ENCODE measurements at places on chromosomes 3 and 15.

DNA sequence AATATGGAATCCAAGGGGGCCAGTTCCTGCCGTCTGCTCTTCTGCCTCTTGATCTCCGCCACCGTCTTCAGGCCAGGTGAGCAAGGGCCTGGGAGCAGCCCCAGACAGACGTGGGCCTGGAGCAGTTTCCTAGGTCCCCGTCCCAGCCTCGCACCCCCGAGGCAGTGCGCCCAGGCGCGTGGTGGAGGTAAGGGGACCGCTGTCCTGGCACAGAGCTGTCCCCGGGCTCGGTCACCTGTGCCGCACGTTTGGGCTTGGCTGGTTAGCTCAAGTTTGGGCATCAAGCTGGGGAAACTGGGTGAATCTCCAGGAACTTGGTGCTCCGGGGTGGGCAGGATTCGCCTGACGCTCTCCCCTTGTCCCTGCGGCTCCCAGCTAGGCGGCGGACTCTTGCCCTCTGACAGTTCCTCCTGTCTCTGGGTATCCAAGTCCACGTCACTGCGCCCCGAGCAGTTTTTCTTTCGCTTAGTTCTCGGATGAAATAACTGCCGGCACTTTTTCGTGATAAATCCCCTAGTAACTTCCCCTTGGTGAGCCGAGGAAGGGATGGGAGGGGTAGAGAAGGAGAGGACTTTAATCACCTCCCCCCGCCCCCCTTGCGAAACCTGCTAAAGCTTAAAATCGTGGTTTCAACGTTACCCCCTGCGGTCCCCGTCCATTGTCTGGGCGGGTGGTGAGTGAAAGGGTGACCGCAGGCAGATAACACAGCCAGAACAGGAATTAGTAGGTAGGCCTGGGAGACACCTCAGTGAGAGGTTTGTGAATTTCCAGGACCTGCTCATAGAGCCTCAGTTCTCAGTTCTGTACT lies 901 bp downstream of the ALCAM start:
- no peak for DNase-seq

DNA sequence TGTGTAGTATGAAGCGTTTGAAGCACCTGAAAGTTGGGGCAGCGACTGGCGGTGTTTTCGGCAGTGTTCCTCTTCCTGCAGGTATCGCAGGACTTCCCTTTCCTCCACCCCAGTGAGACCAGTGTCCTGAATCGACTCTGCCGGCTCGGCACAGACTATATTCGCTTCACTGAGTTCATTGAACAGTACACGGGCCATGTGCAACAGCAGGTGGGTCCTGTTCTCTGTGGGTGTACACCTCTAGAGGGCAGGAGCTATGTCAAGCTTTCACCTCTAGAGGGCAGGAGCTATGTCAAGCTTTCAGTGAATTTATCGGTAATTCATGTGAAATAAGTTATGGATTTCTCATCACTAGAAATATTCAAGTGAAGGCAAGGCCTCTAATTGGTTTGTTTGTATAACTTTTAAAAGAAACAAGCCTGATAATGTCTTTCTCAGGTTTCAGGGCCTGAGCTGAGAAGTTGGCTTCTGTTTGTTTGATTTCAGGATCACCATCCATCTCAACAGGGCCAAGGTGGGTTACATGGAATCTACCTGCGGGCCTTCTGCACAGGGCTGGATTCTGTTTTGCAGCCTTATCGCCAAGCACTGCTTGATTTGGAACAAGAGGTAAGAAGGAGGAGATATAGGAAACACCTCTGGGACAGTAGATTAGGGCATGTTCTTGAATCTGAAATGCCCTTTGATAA lies 5.3 kb downstream of the TUBGCP4 start:
- DNase-seq = peak; percentile 7

DNA sequence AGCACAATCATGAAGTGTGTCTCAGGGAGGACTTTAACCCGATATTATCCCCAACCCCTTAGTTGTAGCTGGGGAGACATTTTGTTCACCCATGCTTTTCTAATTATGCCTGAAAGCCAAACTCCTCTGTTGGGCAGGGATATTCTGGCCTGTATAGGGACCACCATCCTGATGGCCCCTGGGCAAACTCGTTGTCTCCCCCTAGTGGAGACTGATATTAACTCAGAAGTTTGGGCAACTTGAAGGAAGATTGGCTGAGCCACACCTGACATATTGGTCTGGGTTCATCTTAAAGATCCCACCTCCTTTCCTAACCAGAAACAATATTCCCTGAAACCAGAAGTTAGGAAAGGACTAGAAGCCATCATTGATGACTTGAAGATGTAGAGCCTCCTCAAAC lies 42.3 kb downstream of the TM4SF18 start:
- no peak for DNase-seq

DNA sequence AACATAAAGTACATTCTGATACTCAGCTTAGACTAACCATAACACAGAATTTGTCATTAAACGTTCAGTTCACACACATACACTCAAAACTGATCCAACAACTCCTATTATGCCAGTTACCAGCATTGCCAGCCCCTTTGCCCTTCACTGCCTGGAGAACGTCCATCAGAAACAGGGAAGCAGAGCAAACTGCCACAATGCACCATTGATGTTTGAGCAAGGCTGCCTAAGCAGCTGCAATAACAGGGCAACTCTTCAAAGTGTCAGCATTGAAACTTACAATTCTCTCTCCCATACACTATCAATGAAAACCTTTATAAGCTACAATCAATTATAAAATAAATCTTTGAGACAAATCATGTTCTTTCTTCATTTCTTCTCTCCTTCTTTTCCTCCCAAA lies 85.1 kb downstream of the ZBTB20 start:
- DNase-seq = no peak

DNA sequence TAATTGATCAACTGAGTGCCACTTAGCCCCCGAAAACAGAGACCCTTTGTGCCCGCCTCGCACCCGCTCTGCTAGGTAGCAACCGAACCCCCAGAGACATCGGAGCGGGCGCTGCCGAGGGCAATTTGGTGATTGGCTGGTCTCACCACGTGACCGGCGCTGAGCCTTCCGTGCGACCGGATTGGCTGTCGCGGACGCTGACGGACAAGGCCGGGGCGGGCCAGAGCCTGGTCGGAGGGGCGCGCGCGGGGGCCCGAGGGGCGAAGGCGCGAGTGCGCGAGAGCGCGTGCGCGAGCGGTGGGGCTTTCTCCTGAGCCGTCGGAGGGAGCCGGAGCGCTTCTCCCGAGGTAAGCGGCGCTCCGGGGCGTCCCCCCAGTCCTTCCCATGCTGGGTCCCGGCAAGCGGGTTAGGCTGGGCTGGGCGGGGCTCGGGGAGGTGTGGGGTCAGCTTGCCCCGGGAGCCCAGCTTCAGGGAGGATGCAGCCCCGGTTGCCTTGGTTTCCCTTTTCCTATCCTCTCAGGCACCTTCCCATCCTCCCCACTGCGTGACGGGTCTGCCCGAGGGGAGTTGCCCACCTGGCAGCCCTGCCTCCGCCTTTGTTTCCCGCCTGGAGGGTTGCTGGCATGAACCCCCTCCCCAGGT lies at the start of gene TMEM108:
Gene TMEM108 (plus strand): TSS at position 303 of the 642 bp plus-strand sequence.
- peak; percentile 97 for DNase-seq

- no peak for DNase-seq
Measured at GRCh38 chr15:45720183-45720582, 85.4 kb downstream of the SQOR start.

DNA sequence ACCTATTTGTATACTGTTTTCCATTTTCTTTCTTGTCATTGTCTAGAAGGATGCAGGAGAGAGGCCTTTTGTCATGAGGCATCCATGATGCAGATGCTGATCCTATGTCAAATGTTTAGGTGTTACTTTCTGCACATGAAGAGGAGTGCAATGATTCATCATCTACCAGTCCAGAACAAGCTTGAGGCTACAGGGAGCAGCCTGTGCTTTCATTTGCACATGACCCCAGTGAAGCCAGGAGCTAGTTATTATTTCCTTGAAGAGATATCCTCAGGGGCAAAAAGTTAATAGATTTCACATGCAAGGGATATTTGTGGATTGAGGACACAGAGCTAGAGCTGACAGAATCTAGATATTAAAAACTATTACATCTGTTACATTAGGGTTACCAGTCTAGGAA lies 204.4 kb upstream of the TGFBR2 start:
- DNase-seq = no peak

- DNase-seq = no peak
Measured at GRCh38 chr3:55716611-55717225, 229.6 kb upstream of the WNT5A start.

DNA sequence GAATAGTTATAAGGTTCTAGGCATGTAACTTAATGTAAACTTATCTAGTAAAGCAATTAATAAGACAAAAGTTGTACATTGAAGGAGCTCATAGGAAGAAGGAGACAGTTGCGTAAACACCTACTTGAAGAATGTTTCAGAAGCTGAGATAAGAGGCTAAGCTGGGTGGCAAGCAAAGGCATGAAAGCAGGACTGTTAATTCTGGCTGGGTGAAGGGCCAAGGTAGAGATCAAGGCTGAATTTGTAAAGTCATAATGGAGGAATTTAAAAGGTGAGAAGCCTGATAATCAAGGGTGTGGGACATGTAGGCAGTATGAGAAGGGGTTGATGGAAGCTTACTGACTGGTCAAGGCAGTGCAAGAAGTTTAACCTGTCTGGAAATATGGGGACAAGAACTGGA lies 80.4 kb upstream of the TGFBR2 start:
- DNase-seq = no peak

DNA sequence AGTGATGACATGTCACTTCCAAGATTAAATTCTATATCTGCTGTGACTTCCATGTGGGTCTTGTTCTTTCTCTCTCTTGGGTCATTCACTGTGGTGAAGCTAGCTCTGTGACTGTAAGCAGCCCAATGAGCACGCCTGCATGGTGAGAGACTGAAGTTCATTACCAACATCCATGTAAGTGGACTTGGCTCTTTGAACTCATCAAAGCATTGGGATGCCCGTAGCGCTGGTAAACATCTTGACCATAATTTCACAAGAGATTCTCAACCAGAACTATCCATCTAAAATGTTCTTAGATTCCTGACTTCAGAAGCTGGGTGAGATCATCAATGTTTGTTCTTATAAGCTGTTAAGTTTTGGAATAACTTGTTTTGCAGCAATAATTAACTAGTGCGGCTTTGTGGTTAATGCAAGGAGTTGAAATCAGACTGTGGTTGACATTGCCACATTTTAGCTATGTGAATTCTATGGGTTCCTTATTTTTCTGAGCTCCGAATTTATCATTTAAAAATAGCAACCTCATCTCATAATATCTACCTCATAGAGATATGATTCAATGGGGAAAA lies 31.6 kb upstream of the LRRC3B start:
- no peak for DNase-seq

DNA sequence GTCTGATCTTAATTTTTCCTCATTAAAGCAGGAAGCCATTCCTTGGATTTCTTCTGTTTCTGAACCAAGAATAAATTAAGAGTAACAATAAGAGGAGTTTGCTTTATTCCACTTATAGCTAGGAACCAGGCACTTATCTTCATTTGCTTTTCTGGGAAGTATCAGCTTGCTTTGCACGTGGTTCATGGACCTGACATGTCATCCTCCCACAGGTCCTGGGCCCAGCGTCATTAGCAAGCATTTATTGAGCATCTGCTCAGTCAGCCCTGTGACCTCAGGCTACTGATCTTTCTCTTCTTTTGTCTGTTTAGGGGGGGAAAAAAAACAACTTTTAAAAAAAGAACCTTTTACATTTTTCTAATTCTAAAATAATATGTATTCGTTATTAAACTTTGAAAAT lies 34.7 kb upstream of the CRTC3 start:
- DNase-seq = no peak

DNA sequence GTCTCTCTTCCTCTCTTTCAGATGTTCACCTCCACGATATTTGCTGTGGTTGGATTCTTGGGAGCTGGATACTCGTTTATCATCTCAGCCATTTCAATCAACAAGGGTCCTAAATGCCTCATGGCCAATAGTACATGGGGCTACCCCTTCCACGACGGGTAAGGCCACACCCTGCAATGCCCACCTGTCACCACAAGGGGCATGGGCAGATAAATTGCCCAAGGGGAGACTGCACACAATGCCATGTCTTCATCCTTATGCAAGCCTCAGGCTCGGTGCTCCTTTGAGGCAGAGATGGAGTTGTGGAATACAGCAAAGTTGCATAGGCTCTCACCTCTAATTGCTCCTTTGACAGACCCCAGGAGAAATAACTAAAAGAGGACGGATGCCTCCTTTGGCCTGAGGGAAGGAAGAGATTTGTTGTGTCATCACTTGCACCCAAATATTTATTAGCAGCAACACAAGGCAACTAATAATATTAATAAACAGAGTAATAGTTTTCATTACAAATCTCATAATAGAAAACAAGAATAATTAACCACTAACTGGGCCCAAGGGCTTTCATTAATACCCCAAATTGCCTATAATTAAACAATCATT lies 13.2 kb downstream of the TM4SF4 start:
- no peak for DNase-seq

DNA sequence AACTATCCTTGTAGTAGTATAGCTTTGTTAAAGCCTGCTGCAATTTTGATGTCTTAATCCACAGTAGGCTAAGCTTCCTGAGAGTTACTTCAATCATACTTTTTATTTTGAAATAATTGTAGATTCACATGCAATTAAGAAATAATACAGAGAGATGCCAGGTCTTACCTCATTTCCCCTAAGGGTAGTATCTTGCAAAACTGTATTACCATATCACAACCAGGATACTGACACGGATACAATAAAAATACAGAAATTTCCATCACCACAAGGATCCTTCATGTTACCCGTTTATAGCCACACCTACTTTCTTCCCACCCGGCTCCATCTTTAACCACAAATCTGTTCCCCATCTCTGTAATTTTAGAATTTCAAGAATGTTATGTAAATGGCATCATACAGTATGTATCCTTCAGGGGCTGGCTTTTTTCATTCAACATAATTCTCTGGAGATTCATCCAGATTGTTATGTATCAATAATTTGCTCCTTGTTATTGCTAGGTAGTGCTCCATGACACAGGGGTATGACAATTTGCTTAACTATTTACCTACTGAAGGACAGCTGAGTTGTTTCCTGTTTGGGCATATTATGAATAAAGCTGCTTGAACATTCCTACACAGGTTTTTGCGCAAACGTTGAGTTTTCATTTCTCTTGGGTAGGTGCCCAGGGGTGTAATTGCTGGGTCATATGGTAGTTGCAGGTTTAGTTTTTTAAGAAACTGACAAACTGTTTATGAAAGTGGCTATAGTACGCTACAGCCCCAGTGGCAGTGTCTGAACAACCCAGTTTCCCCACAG lies 21.6 kb downstream of the BDH1 start:
- DNase-seq = no peak

DNA sequence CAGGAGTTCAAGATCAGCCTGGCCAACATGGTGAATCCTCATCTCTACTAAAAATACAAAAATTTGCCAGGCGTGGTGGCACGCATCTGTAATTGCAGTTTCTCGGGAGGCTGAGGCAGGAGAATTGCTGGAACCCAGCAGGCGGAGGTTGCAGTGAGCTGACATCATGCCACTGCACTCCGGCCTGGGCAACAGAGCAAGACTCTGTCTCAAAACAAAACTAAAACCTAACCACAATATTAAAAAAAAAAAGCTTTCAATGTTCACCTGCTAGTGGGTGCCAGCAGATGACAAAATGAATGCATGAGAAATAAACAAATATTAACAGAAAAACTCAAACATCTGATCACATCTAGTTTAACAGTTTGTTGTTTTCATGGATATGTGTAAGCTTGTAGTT lies 9.0 kb downstream of the SLC24A1 start:
- DNase-seq = no peak

GRCh38 chr3:38247366-38248035 lies 18.1 kb upstream of the SLC22A13 start:
- DNase-seq = no peak

GRCh38 chr15:39468331-39468730 lies 112.5 kb upstream of the THBS1 start:
- no peak for DNase-seq
